Activated CD4-positive, alpha-beta T cell treated with anti-CD3 and anti-CD28 coated beads, Interleukin-2, amount 10 ng/mL, durations not matched to agents 7 days and 5 days (primary cell): ENCODE measurements at places on chromosomes 5 and 9. TPM values are rescaled to one million over a fixed set of nuclear protein-coding genes. Genes with fewer than 3 reads are reported as not detected.

The DDX4 gene
- 0.48 TPM for total RNA-seq

The DPM2 gene
- total RNA-seq, result 80.4 TPM

DNA sequence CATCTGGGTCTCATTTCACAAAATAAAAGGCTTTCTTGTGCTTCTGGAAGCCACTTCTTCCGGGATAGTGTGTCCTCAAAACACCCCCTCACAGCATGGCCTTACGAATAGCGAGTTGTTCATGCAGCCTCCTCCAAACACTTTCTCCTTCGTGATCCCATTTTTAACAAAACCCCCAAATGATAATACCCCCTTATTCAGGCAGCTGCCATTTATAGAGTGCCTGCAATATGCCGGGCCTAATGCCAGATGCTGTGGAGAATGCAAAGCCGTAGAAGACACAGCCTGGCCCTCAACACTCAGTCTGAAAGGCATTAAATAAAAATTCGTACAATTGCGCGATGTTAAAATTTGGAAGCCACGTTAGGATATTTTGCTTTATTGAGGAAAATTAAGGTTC is 66.4 kb upstream of the SLC44A1 start:
- no peak for DNase-seq
- H3K4me1 ChIP-seq, result no peaks in the 10 kb centered on the region
- no peak overlapping the region for H3K4me3 ChIP-seq
- peaks cover 2% of the 10 kb centered on the region for H3K27me3 ChIP-seq
- no peaks in the 10 kb centered on the region for H3K36me3 ChIP-seq

DNA sequence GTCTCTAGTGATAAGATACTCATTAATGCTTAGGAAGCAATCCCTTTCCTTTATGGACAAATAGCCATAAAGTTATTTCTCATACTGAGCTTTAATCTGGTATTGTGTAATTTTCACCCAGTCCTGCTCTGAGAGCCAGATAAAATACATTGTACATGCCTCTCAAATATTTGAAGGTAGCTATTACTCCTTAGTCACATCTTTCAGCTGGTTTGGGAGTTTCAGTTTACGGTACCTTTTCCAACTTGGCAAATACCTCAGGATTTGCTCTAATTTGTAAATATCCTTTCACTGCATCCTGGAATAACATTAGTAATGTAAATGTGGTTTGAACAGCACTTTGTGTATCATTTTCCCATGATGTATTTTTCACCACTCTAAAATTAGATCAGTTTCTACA is 47.4 kb downstream of the ABHD17B start:
- H3K4me3 ChIP-seq, result no peak overlapping the region
- H3K27me3 ChIP-seq, result no peaks in the 10 kb centered on the region
- no peak for DNase-seq
- H3K27ac ChIP-seq, result no peak overlapping the region
- peaks cover 66% of the 10 kb centered on the region for H3K36me3 ChIP-seq

DNA sequence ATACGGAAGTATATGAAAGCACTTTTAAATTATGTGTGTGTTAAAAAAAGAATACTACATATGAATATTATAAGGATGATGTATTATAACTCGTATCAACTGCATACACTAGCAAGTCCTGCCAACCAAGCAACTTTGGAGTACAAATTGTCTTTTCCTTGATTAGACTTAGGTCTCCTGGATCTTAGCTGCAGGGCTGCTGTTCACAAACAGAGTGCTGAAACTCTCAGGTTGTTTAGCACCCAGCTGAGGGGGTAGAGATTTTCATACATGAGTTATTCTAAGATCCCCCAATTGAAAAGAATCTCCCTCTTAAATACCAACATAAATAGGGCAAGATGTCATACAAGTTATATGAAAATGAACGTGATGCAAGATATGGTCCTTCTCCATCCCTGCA is 149.8 kb upstream of the TNC start:
- H3K36me3 ChIP-seq, result no peaks in the 10 kb centered on the region
- no peak overlapping the region for H3K4me3 ChIP-seq
- no peaks in the 10 kb centered on the region for H3K4me1 ChIP-seq
- DNase-seq, result no peak
- peaks cover 6% of the 10 kb centered on the region for H3K27me3 ChIP-seq

- DNase-seq, result no peak
- H3K36me3 ChIP-seq, result no peaks in the 10 kb centered on the region
- no peaks in the 10 kb centered on the region for H3K4me1 ChIP-seq
- H3K4me3 ChIP-seq, result no peak overlapping the region
- no peaks in the 10 kb centered on the region for H3K27me3 ChIP-seq
These were observed 255.9 kb downstream of the PSAT1 start for GRCh38 chr9:78552802-78553201.

- H3K27ac ChIP-seq, result no peak overlapping the region
- H3K27me3 ChIP-seq, result no peaks in the 10 kb centered on the region
- no peaks in the 10 kb centered on the region for H3K36me3 ChIP-seq
- H3K4me3 ChIP-seq, result no peak overlapping the region
These were observed 36.7 kb downstream of the LPAR1 start for GRCh38 chr9:111001526-111001925.

DNA sequence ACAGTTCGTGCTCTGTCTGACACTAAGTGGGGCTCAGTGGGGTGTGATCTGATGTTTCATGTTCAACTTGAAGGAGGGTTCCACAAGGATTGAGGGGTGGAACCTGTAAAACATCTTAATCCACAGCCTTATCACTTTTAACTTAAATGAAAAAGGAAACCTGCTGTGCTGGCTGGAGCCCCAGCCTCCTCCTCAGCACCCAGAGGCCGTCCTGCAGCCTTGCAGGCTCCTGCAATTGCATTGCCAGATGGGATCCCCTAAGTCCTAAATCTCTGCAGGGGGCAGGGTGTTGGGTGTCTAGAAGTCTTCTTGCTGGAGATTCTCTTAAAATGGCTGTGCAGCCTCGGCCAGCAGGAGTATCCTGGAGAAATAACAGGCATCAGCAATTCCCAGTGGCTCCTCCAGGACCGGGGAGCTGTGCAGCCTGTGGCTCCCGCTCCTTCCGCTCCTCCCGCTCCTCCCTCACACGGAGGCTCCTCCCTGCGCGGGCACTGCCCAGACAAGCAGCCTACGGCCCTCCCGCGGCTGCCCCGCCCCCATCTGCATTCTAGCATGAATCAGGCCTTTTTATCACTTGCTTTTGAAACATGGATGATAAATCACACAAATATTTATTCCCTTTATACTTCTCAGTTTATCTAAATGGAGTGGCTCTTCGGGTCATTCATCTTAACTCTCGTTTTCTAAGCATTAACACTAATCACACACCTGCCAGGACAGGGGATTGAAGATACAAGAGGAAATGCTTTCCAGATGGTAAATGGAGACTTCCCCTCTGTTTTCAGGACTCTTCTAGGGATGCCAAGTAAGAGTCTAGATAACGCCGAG is 131.0 kb downstream of the ADAMTS16 start:
- no peak overlapping the region for H3K4me3 ChIP-seq
- H3K36me3 ChIP-seq, result no peaks in the 10 kb centered on the region
- no peaks in the 10 kb centered on the region for H3K4me1 ChIP-seq
- no peaks in the 10 kb centered on the region for H3K27me3 ChIP-seq
- no peak overlapping the region for H3K27ac ChIP-seq

DNA sequence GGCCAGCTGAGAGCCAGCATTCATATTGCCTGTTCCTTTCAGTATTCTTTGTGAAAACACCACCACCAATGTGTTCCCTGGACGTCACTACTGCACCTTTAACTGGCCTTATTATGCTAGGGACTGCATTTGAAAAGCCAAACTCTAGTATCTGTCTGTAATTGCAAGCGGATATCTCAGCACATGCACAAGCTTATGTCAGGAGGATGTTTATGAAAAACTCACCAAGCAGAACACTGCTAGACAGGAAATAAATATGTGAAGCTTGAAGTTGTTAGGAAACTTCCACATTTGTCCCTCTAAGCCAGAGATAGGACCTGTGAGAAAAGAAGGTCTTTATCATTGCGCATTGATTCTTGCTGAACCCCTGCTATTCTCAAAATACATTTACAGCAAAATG is 135.4 kb upstream of the CCDC152 start:
- peaks cover 4% of the 10 kb centered on the region for H3K27me3 ChIP-seq
- H3K27ac ChIP-seq, result no peak overlapping the region
- H3K4me1 ChIP-seq, result no peaks in the 10 kb centered on the region
- H3K4me3 ChIP-seq, result no peak overlapping the region

- H3K27me3 ChIP-seq, result peaks cover 2% of the 10 kb centered on the region
- no peak for DNase-seq
- peaks cover 2% of the 10 kb centered on the region for H3K4me1 ChIP-seq
- no peak overlapping the region for H3K4me3 ChIP-seq
- H3K36me3 ChIP-seq, result no peaks in the 10 kb centered on the region
These were observed 44.6 kb downstream of the PNPLA7 start for GRCh38 chr9:137505421-137506140.

- peak overlapping the region; percentile 60 for H3K4me3 ChIP-seq
- H3K36me3 ChIP-seq, result no peaks in the 10 kb centered on the region
- no peaks in the 10 kb centered on the region for H3K27me3 ChIP-seq
- peaks cover 16% of the 10 kb centered on the region for H3K4me1 ChIP-seq
These were observed 15.3 kb downstream of the MYMK start for GRCh38 chr9:133509179-133510083.

- DNase-seq, result no peak
- H3K36me3 ChIP-seq, result no peaks in the 10 kb centered on the region
- peaks cover 7% of the 10 kb centered on the region for H3K27me3 ChIP-seq
- no peak overlapping the region for H3K27ac ChIP-seq
These were observed 216.2 kb upstream of the ACTBL2 start for GRCh38 chr5:57698802-57699201.

DNA sequence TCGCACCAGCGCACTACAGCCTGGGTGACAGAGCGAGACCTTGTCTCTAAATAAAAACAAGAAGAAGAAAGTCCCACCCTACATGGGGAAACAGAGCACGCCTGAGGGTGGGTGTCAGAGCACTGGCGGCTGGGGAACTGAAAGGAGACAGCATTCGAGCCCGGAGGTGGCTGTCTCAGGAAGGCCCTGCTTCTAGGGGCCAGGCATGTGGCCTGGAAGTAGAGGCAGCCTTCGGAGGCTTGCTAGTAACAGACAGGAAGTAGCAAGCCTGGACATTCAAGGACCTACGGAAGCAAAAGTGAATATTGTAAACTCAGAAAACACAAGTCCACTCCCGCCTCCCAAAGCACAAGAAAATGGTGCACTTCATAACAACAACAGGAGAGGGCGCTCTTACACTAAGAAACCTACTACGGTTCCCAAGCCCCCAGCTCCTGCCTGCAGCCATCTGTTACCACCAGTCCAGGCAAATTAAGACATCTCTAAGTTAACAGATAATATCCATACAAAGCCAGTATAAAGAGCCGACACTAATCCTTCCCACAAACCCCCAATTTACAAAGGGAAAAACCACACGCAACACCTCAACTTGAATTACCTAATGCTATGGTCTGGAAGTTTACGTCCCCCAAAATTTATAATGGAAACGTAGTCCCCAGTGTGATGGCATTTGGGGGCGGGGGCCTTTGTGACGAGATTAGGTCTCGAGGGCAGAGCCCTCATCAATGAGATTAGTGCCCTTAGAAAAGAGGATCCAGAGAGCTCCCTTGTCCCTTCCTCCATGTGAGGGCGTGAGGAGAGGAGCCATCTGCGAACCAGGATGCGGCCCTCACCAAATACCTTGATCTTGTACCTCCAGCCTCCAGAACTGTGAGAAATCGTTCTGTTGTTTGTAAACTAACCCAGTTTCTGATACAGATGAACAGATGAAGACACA is 7.7 kb downstream of the RASGEF1C start:
- H3K27ac ChIP-seq, result no peak overlapping the region
- peaks cover 3% of the 10 kb centered on the region for H3K27me3 ChIP-seq
- DNase-seq, result no peak
- H3K36me3 ChIP-seq, result no peaks in the 10 kb centered on the region
- H3K4me1 ChIP-seq, result no peaks in the 10 kb centered on the region

GRCh38 chr5:154813736-154814135 is 36.7 kb downstream of the FAXDC2 start:
- H3K27ac ChIP-seq, result peak overlapping the region; percentile 87
- H3K27me3 ChIP-seq, result no peaks in the 10 kb centered on the region
- DNase-seq, result peak; percentile 45
- H3K36me3 ChIP-seq, result peaks cover 67% of the 10 kb centered on the region

GRCh38 chr5:90477073-90477472 is 2.4 kb downstream of the POLR3G start:
- H3K27me3 ChIP-seq, result no peaks in the 10 kb centered on the region
- no peak overlapping the region for H3K27ac ChIP-seq
- DNase-seq, result no peak
- no peak overlapping the region for H3K4me3 ChIP-seq

DNA sequence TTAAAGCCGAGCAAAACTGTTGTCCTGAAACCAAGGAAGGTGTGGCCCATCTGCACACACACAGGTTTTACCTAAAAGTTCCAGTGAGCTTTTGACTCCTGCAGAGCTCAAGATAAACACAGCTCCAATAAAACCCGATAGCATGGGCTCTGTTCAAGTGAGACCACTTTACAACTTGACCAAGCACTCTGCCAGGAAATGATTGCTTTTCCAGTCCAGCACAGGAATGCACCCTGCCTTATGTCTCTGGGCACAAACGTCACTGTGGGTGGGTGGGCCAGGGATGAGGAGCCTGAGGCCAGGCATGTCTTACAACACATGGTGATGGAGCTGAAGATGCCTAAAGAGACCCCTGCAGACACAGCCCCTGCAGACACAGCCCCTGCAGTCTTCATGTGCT is 115.3 kb downstream of the ROR2 start:
- H3K27ac ChIP-seq, result no peak overlapping the region
- H3K4me1 ChIP-seq, result peaks cover 8% of the 10 kb centered on the region
- peaks cover 5% of the 10 kb centered on the region for H3K27me3 ChIP-seq
- no peak overlapping the region for H3K4me3 ChIP-seq

DNA sequence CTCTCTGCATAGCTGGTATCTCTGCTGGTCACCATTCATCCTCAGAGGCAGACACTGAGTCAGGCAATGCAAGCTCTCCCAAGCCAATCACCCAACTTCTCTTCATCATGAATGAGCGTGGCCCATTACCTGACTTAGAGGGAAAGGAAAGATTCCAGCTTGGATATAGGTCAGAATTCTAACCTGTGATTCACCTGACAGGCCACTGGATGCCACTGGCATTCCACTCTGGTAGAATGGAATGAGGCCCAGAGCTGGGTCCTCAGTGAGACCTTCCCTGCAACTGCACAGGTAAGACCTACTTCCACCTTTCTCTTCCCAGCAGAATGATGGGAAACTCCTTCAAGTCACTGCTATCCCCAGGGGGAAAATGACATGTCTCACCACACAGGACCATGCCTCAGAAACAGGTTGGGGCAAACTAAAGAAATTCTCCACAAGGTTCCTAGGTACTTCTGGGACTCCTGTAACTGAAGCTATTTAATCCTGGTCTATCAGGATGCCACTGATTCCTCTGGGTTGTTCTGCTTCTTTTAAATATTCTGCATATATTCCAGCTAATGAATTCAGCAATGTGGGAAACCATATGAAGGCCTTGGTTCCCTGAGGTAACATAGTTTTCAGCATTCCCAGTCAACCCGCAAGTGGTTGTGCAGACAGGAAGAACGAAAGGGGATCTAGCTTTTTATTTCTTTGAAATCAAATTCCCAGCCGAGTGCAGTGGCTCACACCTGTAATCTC is 62.0 kb downstream of the SUSD1 start:
- DNase-seq, result peak; percentile 31
- no peak overlapping the region for H3K27ac ChIP-seq
- no peaks in the 10 kb centered on the region for H3K27me3 ChIP-seq
- peaks cover 2% of the 10 kb centered on the region for H3K36me3 ChIP-seq
- no peak overlapping the region for H3K4me3 ChIP-seq
